HepG2 (cell line): ENCODE measurements at places on chromosomes 1 and 21. TPM values are rescaled to one million over a fixed set of nuclear protein-coding genes. Genes with fewer than 3 reads are reported as not detected.

- peak; percentile 61 for DNase-seq
- H3K4me3 ChIP-seq: no peak overlapping the region
- no peaks in the 10 kb centered on the region for H3K36me3 ChIP-seq
Measured at GRCh38 chr21:43306911-43307676, 119.8 kb downstream of the SIK1 start.

DNA sequence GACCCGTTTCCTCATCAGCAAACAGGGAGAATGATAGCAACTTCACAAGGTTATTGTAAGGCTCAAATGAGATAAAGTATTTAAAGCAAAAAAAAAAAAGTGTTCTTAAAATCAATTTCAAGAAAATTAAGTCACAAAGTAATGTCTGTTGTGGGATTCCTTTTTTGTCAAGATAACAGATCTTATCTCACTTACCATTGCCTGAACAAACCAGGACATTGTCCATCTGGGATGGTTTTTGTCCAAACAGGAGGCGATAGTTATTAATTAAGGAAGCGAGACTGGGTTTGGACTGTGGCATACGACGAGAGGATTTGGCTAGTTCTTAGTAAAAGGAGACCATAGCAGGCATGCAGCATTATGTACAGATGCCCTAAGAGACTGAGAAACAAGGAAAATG is 458.4 kb downstream of the SMYD3 start:
- H3K36me3 ChIP-seq: no peaks in the 10 kb centered on the region; the same call in 2 of the 3 replicates
- H3K4me1 ChIP-seq: no peaks in the 10 kb centered on the region
- no peak overlapping the region for H3K4me3 ChIP-seq
- no peak for DNase-seq
- H3K27ac ChIP-seq: no peak overlapping the region

DNA sequence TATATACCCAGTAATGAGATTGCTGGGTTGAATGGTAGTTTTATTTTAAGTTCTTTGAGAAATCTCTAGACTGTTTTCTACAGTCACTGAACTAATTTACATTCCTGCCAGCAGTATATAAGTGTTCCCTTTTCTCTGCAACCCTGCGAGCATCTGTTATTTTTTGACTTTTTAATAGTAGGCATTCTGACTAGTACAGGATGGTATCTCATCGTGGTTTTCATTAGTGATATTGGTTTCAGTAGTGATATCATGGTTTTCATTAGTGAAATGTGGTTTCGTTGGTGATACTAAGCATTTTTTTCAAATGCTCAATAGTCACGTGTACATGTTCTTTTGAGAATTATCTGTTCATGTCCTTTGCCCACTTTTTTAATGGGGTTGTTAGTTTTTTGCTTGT is 316.8 kb downstream of the PTBP2 start:
- no peaks in the 10 kb centered on the region for H3K36me3 ChIP-seq
- H3K27ac ChIP-seq: no peak overlapping the region
- no peak overlapping the region for H3K4me3 ChIP-seq

- H3K4me1 ChIP-seq: no peaks in the 10 kb centered on the region
- H3K36me3 ChIP-seq: no peaks in the 10 kb centered on the region
- DNase-seq: no peak
Measured at GRCh38 chr1:100188617-100189016, 10.6 kb upstream of the LRRC39 start.

The TNN gene
- 0.03 TPM in 1 of 2 replicates, not detected in the other for polyA plus RNA-seq

- no peaks in the 10 kb centered on the region for H3K27me3 ChIP-seq
- DNase-seq: no peak
- no peak overlapping the region for H3K4me3 ChIP-seq
- no peaks in the 10 kb centered on the region for H3K36me3 ChIP-seq
- no peak overlapping the region for H3K27ac ChIP-seq
- H3K4me1 ChIP-seq: no peaks in the 10 kb centered on the region
Measured at GRCh38 chr1:175783126-175783722, 39.8 kb upstream of the TNR start.

GRCh38 chr1:114552106-114552639 is 29.2 kb downstream of the BCAS2 start:
- H3K27me3 ChIP-seq: no peaks in the 10 kb centered on the region
- H3K4me1 ChIP-seq: peaks cover 34% of the 10 kb centered on the region
- H3K27ac ChIP-seq: no peak overlapping the region
- H3K36me3 ChIP-seq: no peaks in the 10 kb centered on the region
- H3K4me3 ChIP-seq: no peak overlapping the region
- no peak for DNase-seq

GRCh38 chr1:93738075-93738622 is 56.5 kb upstream of the BCAR3 start:
- H3K27me3 ChIP-seq: no peaks in the 10 kb centered on the region
- no peak overlapping the region for H3K4me3 ChIP-seq
- no peaks in the 10 kb centered on the region for H3K36me3 ChIP-seq
- DNase-seq: no peak
- no peak overlapping the region for H3K27ac ChIP-seq
- H3K4me1 ChIP-seq: peaks cover 37% of the 10 kb centered on the region

- peaks cover 78% of the 10 kb centered on the region for H3K4me1 ChIP-seq
- H3K36me3 ChIP-seq: no peaks in the 10 kb centered on the region
- no peak overlapping the region for H3K4me3 ChIP-seq
Measured at GRCh38 chr1:205709059-205709398, 28.7 kb upstream of the SLC45A3 start.

The SPRR2E gene
- polyA plus RNA-seq: not detected in 2 replicates

The ADCY10 gene
- 0.03 TPM in 1 of 2 replicates, not detected in the other for polyA plus RNA-seq

DNA sequence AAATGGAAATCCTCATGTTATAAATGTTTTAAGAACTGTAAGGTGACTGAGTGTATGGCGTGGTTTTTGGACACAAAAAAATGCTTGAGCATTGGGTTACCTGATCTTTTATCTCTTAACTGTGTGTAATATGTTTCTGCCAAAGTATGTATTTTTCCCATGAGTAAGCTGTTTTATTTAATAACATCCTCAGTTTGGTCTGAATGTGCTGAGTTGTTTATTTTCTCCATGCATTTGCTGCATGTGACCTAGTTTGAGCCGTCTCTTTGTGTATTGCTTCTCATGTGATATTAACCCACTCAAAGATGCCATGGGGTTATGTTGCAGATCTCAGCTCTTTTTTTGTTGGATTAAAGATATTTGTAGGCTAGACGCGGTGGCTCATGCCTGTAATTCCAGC is 6.1 kb upstream of the LYPLA2 start:
- H3K4me3 ChIP-seq: no peak overlapping the region
- no peak overlapping the region for H3K27ac ChIP-seq
- H3K4me1 ChIP-seq: peaks cover 19% of the 10 kb centered on the region
- peaks cover 12% of the 10 kb centered on the region for H3K36me3 ChIP-seq

GRCh38 chr1:200866521-200866920 is 6.3 kb upstream of the GPR25 start:
- H3K4me1 ChIP-seq: peaks cover 9% of the 10 kb centered on the region; the same call in 1 of the 2 replicates
- no peak for DNase-seq
- peaks cover 1% of the 10 kb centered on the region; the same call in 1 of the 2 replicates for H3K27me3 ChIP-seq
- H3K36me3 ChIP-seq: no peaks in the 10 kb centered on the region
- no peak overlapping the region for H3K4me3 ChIP-seq

- DNase-seq: no peak
- no peak within 1 kb of the TSS for H3K27ac ChIP-seq
- H3K4me3 ChIP-seq: no peak within 1 kb of the TSS
- peaks cover 26% of the 10 kb centered on the region for H3K4me1 ChIP-seq
- peaks cover 10% of the 10 kb centered on the region for H3K27me3 ChIP-seq
- no peaks in the 10 kb centered on the region for H3K36me3 ChIP-seq
Measured at GRCh38 chr1:202160377-202160940, at the start of gene PTPN7. TSS of gene PTPN7 (minus strand) at chr1:202160602. CDS start at chr1:202159402, 1,200 bp downstream.

- H3K27me3 ChIP-seq: no peaks in the 10 kb centered on the region; the same call in 1 of the 2 replicates
- H3K36me3 ChIP-seq: no peaks in the 10 kb centered on the region
- H3K4me1 ChIP-seq: no peaks in the 10 kb centered on the region
- no peak overlapping the region for H3K4me3 ChIP-seq
Measured at GRCh38 chr1:201112926-201113325, 700 bp upstream of the CACNA1S start.
